Kidney (tissue), 22 donors: ENCODE measurements at places on chromosomes 3 and 15. TPM values are rescaled to one million over a fixed set of nuclear protein-coding genes. Genes with fewer than 3 reads are reported as not detected.

The ACKR2 gene
- 8.9 TPM for total RNA-seq

The CLDN18 gene
- not detected for total RNA-seq

The CELF6 gene
- 3.5 TPM for total RNA-seq

The HEMK1 gene
- 25.1 TPM for total RNA-seq

The CYP1A1 gene
- total RNA-seq = 0.13 TPM

The FEZF2 gene
- total RNA-seq = not detected

The ERICH6 gene
- 0.19 TPM for total RNA-seq

The VEPH1 gene
- 17.8 TPM for total RNA-seq

The MTFMT gene
- 12.5 TPM for total RNA-seq

The HSPBAP1 gene
- 12.5 TPM for total RNA-seq

The RARB gene
- total RNA-seq = 14.7 TPM

The GOLGA6A gene
- 0.06 TPM for total RNA-seq

The ROPN1B gene
- total RNA-seq = not detected

The ATP13A5 gene
- not detected for total RNA-seq

The IL12A gene
- 0.22 TPM for total RNA-seq

The TMF1 gene
- 38.8 TPM for total RNA-seq

The EIF2A gene
- total RNA-seq = 70.5 TPM

The NRROS gene
- 11.6 TPM for total RNA-seq

The PCOLCE2 gene
- total RNA-seq = 1.9 TPM

The GXYLT2 gene
- 3.8 TPM for total RNA-seq

The NMNAT3 gene
- 6.4 TPM for total RNA-seq
